ENCODE measurements at places on chromosomes 11 and 22.
A peak's percentile ranks its signal among the peaks of the same experiment; 100 is the strongest.

- H3K36me3 ChIP-seq, result peaks cover 68% of the 10 kb centered on the region
- H3K4me1 ChIP-seq, result no peaks in the 10 kb centered on the region
Observed at GRCh38 chr11:70169127-70169526, 34.0 kb upstream of the FADD start.

- H3K36me3 ChIP-seq, result no peaks in the 10 kb centered on the region
- no peak overlapping the region for H3K4me3 ChIP-seq
- H3K27me3 ChIP-seq, result no peaks in the 10 kb centered on the region
- no peak for DNase-seq
- H3K27ac ChIP-seq, result no peak overlapping the region
- H3K4me1 ChIP-seq, result no peaks in the 10 kb centered on the region
Observed at GRCh38 chr11:132496341-132496740, 1036.0 kb downstream of the OPCML start.

DNA sequence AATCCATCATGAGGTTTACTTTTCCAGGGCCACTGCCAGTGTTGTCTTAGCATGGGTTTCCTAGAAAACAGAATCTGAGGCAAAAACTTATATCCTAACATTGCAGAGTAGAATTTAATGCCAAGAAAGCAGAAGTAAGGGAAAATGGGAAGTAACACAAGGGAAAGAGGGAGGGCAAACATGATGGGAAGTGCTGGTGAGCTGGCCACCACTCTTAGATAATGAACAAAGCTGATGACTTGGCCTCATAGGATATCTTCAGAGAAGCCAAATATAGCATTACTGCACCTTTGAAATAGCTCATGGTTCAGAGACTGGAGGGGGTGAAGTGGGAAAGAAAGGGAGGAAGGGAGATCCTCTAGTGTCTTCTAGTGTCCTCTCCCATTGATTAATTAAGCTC is 24.8 kb upstream of the CALCB start:
- no peak overlapping the region for H3K4me3 ChIP-seq
- no peaks in the 10 kb centered on the region for H3K36me3 ChIP-seq
- no peak overlapping the region for H3K27ac ChIP-seq
- peaks cover 11% of the 10 kb centered on the region for H3K4me1 ChIP-seq
- no peak for DNase-seq

GRCh38 chr22:28112190-28112544 is 193.1 kb upstream of the PITPNB start:
- H3K27ac ChIP-seq, result no peak overlapping the region
- H3K36me3 ChIP-seq, result no peaks in the 10 kb centered on the region
- H3K4me3 ChIP-seq, result no peak overlapping the region

- H3K4me1 ChIP-seq, result peaks cover 18% of the 10 kb centered on the region
- H3K36me3 ChIP-seq, result no peaks in the 10 kb centered on the region
- H3K4me3 ChIP-seq, result peak overlapping the region; percentile 26
- H3K27ac ChIP-seq, result peak overlapping the region; percentile 57
Observed at GRCh38 chr11:1862588-1863351, 9.9 kb downstream of the LSP1 start.

DNA sequence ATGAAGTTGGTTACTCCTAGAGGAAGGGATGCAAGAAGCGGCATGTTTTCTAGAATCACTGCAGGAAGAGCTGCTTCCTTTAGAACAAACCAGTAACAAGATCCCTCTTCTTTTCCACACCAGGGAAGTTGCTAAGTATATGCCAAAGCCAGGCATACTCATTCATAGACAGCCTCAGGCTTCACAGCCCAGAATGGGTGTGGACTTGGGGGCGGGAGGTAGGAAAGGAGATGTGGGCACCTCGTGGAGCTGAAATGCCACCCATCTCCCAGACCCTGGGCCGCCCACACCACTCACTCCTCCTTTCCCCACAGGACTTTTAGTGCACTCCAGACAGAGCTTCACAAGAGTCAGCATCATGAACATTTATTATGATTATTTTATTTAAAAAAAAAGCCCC is 16.0 kb upstream of the TMEM121B start:
- H3K36me3 ChIP-seq, result no peaks in the 10 kb centered on the region
- H3K27ac ChIP-seq, result no peak overlapping the region
- DNase-seq, result no peak
- no peak overlapping the region for H3K4me3 ChIP-seq

GRCh38 chr11:59463190-59463641 is 6.5 kb downstream of the OR4D6 start:
- no peaks in the 10 kb centered on the region for H3K36me3 ChIP-seq
- H3K4me3 ChIP-seq, result no peak overlapping the region
- no peak for DNase-seq
- no peaks in the 10 kb centered on the region for H3K4me1 ChIP-seq
- H3K27me3 ChIP-seq, result peaks cover 18% of the 10 kb centered on the region

DNA sequence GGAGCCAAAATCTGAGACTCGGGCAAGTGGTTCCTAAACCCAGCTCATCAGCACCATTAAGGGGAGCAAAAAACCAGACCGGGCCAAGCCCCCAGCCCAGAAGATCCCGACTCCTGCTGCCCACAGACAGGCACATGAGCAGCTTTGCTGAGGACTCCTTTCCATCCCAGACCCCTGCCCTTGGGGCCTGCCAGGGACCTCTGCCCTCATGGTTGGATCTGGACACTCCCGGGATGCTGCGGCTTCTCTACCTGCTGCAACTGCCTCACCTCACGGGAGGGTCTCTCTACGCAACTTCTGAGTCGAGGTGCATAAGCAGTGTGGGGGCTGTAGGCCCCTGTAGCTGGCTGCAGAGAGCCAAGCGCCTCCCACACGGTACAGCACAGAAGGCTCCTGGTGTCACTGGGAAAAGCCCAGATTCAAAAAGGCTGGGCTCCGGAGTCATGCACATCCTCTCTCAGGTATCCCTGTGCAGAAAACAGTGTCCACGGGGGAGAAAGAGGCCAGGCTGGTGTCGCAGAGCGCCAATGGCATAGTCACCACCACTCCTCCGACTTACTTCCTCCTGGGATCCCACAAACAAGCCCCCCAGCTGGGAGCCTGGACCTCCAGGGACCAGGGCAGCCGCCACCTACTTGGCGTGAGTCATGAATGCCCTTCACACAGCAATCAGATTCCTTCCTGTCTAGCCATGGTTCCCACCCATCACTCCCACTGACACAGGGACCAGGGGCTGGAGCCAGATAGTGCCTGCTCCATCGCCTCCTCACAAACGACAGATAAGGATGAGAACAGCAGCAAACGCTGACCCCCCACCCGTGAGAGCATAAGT is 122.1 kb downstream of the BCR start:
- H3K27ac ChIP-seq, result no peak overlapping the region
- no peaks in the 10 kb centered on the region for H3K36me3 ChIP-seq
- no peaks in the 10 kb centered on the region for H3K27me3 ChIP-seq
- no peaks in the 10 kb centered on the region for H3K4me1 ChIP-seq

- no peak overlapping the region for H3K27ac ChIP-seq
- DNase-seq, result no peak
- H3K36me3 ChIP-seq, result no peaks in the 10 kb centered on the region
- H3K4me3 ChIP-seq, result no peak overlapping the region
Observed at GRCh38 chr11:12631651-12632050, 42.6 kb upstream of the TEAD1 start.

- no peak overlapping the region for H3K4me3 ChIP-seq
- DNase-seq, result no peak
- H3K27me3 ChIP-seq, result no peaks in the 10 kb centered on the region
- H3K36me3 ChIP-seq, result no peaks in the 10 kb centered on the region
Observed at GRCh38 chr11:1341928-1342524, 32.6 kb upstream of the TOLLIP start.

DNA sequence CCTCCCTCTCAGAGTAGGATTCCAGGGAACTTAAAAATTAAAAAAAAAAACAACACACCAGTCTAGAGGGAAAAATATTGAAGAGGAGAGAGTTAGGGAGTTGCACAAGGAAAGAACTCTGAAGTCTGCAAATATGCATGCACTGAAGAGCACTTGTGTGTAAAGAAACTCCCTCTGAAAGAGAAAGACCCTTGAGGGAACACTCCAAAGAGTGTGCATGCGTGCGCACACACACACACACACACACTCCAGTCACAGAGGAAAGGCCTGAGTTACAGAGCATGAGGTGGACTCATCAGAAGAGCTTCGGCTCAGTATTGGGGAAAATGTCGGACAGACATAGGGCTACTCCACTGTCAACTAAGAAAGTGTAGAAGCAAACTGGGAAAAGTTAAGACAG is 30.1 kb downstream of the GGTLC2 start:
- H3K27me3 ChIP-seq, result peaks cover 49% of the 10 kb centered on the region
- H3K27ac ChIP-seq, result no peak overlapping the region
- no peaks in the 10 kb centered on the region for H3K36me3 ChIP-seq
- H3K4me3 ChIP-seq, result no peak overlapping the region
- no peak for DNase-seq

DNA sequence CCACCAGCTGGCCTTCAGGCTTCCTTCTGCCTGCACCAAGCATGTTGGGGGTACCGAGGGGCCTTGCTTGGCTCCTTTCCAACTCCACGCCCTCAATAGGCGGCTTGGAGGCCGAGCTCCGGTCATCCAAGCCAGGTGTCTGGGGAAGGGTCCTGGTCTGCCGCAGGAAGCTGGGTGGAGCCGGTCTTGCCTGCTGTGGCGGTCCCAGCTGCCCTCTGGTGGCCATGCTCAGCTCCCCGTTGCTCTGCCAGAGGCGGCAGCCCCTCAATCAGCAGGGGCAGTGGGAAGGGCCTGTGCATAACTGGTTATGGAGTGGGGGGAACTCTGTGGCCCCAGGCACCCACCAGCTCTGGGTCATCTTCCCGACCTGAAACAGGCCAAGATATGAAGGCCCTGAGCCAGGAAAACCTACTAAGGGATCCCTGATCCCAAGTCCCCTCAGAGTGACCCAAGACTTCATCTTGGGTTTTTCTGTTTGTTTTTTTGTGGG is 3.2 kb downstream of the ARVCF start:
- no peak overlapping the region for H3K4me3 ChIP-seq
- no peak for DNase-seq
- H3K36me3 ChIP-seq, result no peaks in the 10 kb centered on the region
- no peak overlapping the region for H3K27ac ChIP-seq

DNA sequence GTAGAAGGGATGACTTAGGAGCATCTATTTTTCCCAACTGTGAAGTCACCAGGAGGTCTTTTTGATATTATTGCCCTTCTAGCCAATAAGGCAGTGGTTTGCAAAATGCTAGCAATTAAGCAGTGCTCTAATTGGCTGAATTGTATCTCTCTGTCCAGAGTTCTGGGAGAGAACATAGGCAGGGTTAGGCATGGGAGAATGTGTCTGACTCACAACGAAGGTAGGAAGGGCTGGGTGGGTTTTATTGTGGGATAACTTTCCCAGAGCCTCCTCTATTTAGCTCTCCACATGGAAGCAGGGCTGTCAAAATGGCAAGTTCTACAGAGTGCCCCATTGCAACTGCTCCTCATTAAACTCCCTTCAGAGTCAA is 415.9 kb upstream of the CADM1 start:
- no peak overlapping the region for H3K27ac ChIP-seq
- no peak overlapping the region for H3K4me3 ChIP-seq
- H3K27me3 ChIP-seq, result peaks cover 25% of the 10 kb centered on the region
- H3K4me1 ChIP-seq, result no peaks in the 10 kb centered on the region
- DNase-seq, result no peak

DNA sequence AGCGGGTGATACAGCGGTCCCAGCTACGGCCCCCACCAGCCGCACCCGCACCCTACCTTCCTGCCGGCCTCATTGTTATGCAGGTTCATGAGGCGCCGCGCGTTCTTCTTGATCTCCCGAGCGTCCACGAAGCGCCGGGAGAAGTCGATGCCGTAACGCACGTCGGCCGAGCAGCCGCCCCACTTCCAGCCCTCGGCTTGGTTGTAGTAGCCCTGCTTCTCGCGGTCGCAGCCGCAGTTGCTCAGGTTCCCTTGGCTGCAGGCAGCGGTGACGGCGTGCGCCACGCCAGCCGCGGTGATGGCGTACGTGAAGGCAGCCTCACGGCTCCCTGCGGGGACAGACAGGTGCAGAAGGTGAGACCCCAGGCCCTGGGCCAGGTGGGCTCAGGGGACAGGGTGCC is 45.9 kb downstream of the WNT7B start:
- peaks cover 38% of the 10 kb centered on the region for H3K4me1 ChIP-seq
- H3K27ac ChIP-seq, result no peak overlapping the region
- H3K36me3 ChIP-seq, result peaks cover 15% of the 10 kb centered on the region
- DNase-seq, result no peak

- DNase-seq, result no peak
- no peak overlapping the region for H3K4me3 ChIP-seq
- H3K27ac ChIP-seq, result no peak overlapping the region
- no peaks in the 10 kb centered on the region for H3K36me3 ChIP-seq
- H3K4me1 ChIP-seq, result peaks cover 15% of the 10 kb centered on the region
- H3K27me3 ChIP-seq, result no peaks in the 10 kb centered on the region
Observed at GRCh38 chr11:69157156-69157821, 1.6 kb downstream of the SMIM38 start.

GRCh38 chr22:41957941-41958556 is 6.1 kb downstream of the SMIM45 start:
- no peak overlapping the region for H3K4me3 ChIP-seq
- H3K27me3 ChIP-seq, result no peaks in the 10 kb centered on the region
- no peak overlapping the region for H3K27ac ChIP-seq

DNA sequence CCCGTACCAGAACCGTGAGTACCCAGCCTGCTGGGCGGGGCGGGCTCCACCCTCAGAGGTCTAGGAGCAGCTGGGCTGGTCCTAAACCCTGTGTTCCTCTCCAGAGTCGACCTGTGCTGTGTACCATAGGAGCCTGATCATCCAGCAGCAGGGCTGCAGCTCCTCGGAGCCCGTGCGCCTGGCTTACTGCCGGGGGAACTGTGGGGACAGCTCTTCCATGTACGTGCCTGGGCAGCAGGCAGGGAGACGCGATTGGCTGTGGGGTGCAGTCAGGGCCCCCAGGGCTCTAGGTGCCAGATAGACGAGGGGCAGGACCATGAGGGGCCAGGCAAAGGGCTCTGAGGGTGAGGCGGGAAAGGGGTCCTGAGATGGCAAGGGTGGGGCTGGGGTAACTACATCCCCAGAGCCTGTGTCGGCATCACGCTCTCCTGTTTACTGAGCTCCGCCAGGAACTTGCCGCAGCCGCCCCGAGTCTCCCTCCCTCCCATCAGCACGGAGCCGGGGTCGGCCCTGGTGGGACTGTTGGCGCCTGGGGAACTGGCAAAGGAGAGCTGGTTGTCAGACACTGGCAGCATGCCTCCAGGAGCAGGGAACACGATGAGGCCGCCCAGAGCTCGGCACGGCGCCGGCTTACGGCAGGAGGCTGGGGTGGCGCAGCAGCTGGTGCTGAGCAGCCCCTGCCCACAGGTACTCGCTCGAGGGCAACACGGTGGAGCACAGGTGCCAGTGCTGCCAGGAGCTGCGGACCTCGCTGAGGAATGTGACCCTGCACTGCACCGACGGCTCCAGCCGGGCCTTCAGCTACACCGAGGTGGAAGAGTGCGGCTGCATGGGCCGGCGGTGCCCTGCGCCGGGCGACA is 22.9 kb upstream of the MUC5B start:
- peaks cover 36% of the 10 kb centered on the region for H3K4me1 ChIP-seq
- no peaks in the 10 kb centered on the region for H3K36me3 ChIP-seq
- no peaks in the 10 kb centered on the region for H3K27me3 ChIP-seq
- no peak for DNase-seq
- no peak overlapping the region for H3K27ac ChIP-seq
- H3K4me3 ChIP-seq, result peak overlapping the region; percentile 43
